ENCODE measurements at places on chromosomes 1 and 21.

GRCh38 chr1:78676993-78677392 lies 27.4 kb downstream of the IFI44 start:
- DNase-seq: no peak

GRCh38 chr21:22993822-22994574 lies 1995.8 kb downstream of the NCAM2 start:
- no peak for DNase-seq

- no peak for DNase-seq
Observed at GRCh38 chr1:216820345-216820744, 97.1 kb upstream of the ESRRG start.

- peak; percentile 56 for DNase-seq
Observed at GRCh38 chr1:42551180-42551579, 88.1 kb downstream of the CCDC30 start.

DNA sequence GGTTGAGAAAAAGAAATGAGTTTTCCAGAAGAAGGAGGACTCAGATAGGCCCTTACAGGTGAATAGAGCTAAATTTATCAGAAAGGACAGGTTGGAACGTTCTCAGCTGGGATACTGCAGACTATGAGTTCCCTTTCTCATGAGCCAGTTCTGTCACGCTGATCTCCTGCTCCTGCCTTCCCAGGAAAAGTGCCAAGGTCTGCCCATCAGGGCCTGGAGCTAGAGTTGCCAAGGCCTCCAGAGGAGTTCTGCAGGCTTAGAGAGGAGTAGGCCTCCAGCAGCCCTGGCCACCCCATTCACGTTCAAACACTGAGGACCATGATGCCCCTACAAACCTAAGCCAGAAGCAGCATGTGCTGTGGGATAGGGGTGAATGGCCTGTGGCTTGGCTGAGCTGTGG lies 126.8 kb upstream of the TNR start:
- DNase-seq: no peak

- DNase-seq: peak; percentile 55
Observed at GRCh38 chr1:147736883-147737282, 23.5 kb downstream of the GJA5 start.

DNA sequence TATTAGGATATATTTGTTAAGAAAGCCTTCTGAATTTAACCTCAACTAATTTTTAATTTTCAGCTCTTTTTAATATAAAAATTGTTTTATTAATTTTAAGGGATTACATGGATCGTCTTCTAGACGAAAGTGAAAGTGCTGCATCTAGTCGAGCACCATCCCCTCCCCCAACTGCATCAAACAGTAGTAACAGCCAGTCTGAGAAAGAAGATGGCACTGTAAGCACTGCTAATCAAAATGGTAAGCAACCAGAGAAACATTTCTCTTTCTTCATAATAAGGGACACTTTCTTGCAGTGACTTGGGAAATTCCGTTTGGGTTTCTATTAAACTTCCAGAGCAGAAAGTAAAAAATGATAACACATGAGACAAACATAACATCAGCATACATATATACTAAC lies 56.9 kb downstream of the MIER1 start:
- peak; percentile 19 for DNase-seq

DNA sequence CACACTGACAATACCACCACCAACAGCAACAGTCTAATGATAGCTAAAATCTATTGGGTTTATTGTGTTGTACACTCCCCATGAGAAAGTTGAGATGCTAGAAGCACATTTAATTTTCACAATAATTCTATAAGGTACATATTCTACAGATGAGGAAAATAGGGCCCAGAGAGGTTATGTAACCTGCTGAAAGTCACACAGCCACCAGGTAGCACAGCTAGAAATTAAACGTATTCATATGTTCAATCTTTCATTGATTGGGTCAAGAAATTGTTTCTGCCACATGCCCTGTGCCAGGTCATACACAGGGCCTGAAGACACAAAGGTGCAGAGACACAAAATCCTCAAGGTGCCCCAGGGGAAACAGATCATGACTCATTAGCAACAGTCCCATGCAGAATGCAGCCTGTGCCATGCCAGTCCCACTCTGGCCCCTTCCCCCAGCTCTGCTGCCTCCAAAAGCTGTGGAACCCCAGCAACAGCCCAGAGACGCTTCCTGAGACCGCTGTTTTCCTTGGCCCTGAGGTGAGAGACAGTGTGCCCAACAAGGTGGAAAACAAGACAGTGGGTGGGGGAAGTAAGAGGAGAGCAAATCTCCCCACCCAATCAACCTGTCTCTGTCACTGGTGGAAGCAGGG lies 32.1 kb downstream of the GJA4 start:
- no peak for DNase-seq

- no peak for DNase-seq
Observed at GRCh38 chr1:232966663-232967062, 16.3 kb downstream of the NTPCR start.

DNA sequence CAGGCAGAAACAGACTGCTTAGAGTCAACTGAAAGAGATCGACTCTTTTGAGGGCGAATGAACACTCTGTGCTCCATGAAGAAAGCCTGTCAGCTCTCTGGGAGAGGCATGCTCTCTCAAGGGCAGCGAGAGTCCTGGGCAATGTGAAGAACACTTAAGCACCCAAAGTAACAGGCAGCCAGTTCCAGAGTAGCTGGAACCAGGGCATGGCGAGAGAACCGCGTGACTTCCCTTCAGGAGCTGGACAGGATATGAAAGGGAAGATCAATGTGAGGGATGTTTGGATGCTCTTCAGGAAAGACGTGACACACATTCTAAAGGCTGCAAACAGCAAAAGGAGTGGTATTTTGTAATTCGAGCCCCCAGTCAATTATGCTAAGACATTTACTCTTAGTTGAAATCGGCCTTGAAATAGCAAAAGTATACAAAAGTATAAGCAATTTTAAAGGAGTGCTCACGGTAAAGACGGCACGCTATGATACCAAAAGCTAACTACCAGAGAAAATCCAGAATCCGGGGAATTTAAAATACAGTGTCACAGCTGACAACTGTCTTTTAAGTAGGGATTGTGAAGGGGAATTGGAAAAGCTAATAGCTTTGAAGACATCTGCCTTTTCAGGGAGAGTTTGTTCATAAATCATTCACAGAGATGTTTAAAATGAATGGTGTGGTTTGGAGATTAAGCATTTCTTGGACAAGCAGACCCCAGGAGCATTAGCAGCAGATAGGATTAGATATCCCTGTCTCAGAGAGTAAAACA lies 20.8 kb downstream of the ADAMTS5 start:
- DNase-seq: no peak

GRCh38 chr1:21189421-21189820 lies 12.7 kb upstream of the EIF4G3 start:
- DNase-seq: no peak

DNA sequence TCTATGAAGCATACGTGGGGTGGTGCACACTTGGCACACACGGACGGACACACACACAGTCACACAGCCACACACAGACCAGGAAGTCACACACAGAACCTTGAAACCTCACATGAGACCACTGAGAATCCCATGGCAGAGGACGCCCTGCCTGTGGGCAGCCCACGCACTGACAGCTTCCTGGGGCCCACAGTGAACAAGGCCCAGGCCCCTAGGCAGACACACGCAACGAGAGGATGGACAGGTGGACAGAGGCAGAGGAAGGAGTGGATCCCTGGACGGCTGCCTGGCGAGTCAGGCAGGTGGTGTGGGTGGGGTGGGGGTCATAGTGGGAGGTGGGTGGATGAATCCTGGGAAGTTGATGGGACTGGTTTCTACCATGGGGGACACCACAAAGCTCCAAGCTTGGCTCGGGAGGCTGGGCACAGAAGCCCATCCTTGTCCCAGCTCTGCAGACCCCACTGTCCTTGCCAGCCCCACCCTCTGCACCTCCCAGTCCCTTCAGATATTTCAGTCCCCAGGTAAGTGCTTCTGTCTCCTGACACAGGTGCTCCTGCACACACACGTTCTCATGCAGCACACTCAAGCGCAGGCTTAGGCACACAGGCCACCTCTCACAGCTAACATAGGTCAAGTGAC lies 49.1 kb downstream of the WNT9A start:
- no peak for DNase-seq

DNA sequence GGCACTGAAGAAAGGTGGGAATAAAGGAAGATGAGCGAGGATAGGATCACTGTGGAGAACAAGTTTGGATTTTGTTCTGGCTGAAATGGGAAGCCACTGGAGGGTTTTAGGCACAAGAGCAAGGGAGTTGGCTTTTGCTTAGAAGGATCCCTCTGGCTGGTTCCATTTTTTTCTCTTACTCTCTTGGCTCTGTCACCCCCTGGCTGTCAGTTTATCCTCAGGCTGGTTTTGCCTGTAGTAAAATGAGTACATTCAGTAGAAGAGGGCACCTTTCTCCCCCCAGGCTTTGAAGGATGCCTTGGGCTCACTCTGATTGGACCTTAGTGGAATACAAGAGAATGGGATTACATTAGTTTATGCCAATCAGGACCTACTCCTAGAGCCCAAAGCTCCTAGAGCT lies 17.1 kb downstream of the CACHD1 start:
- no peak for DNase-seq

GRCh38 chr1:190619724-190620123 lies 142.1 kb upstream of the BRINP3 start:
- DNase-seq: no peak

- DNase-seq: no peak
Observed at GRCh38 chr1:36008546-36009197, 75.2 kb upstream of the TEKT2 start.

DNA sequence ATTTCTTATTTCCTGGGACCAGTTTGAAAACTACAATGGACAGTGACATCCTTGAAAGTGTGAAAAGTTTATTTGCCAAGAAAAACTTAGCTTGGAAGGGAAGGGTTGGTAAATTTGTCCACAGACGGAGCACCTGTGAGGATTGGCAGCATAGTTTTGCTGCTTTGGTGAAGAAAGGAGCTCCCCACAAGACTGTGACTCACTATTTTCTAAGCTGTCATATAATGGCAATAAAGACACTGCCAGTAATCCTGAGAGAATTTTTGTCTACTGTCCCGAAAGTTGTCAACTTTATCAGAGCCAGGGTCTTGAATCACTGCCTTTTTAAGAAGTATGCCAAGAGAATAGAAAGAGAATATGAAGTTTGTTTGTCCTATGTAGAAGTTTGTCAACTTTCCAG lies 230.8 kb downstream of the NEGR1 start:
- no peak for DNase-seq

- DNase-seq: no peak
Observed at GRCh38 chr1:53323316-53323715, 4.6 kb downstream of the LRP8 start.

DNA sequence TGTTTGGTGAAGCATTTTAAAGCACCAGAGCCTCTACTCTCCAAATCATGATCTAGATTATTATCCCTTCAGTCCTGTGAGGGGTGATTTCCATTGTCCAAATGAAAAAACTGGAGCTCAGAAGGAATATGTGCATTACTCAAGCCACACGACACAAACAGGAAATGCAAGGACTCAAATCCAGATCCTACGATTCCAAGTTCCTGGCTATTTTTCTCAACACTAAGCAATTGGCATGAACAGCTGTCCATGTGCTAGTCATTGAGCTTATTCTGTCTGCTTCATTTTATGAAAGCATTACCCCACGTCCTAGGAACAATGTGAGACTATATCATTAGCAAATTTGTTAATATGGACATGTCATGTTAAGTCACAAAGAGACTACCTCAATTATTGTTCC lies 273.1 kb upstream of the LYPLAL1 start:
- DNase-seq: no peak

DNA sequence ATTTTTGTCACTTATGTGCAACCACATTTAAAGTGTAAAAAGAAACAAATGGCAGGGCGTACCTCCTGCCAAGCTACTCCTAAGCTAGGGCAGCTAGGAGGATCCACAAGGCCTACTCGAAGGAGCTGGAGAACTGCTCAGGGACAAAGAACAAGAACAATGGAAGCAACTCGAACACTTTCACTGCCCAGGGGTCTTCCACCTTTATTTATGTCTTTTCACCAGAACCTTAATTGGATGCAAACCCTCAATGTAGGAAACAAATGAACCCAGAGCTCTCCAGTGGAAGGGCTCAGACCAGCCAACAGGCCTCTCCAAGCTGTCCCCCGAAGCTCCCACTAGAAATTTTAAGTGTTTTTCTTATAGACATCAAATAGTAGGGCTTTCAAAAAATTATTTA lies 39.9 kb downstream of the C1orf198 start:
- no peak for DNase-seq

- DNase-seq: no peak
Observed at GRCh38 chr21:30793581-30794314, 19.3 kb downstream of the KRTAP8-1 start.

- peak; percentile 37 for DNase-seq
Observed at GRCh38 chr1:246117066-246117791, 389.9 kb downstream of the SMYD3 start.

GRCh38 chr1:227317011-227317451 lies 1.3 kb downstream of the CDC42BPA start:
- no peak for DNase-seq

GRCh38 chr21:26028183-26028582 lies 142.4 kb downstream of the APP start:
- DNase-seq: no peak

GRCh38 chr1:47181955-47182675 lies 7.7 kb downstream of the PDZK1IP1 start:
- DNase-seq: no peak

DNA sequence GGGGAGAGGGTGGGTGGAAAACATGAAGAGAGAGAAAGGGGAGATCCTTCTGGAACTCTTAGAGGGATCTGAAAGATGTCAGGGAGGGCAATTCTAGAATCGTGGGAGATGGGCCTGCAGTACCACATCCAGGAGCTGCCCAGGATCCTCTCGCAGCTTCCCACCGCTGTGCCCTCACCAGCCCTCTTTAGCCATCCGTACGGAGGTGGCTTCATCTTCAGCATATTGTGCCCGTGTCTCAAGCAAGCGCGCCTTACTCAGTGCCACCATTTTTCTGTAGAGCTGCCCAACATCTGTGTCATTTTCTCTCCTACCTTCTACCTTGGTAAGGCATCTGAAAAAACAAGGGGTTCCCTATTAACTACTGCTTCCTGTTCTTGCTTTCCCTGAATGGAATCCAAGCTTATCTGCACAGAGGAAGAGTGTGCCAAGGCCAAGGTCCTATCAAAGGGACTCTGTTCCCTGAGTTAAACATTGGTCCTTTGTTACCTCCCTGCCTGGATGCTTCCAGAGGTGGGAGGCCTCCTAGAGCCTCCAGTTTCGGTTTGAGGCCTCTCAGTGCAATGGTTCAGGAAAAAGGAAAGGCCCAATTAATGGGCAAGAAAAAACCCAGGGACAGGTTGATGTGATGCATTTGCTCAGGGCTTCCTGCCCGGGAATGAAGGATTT lies 23.2 kb downstream of the C1orf116 start:
- no peak for DNase-seq

GRCh38 chr21:44442266-44443125 lies 12.8 kb upstream of the LRRC3 start:
- DNase-seq: no peak

DNA sequence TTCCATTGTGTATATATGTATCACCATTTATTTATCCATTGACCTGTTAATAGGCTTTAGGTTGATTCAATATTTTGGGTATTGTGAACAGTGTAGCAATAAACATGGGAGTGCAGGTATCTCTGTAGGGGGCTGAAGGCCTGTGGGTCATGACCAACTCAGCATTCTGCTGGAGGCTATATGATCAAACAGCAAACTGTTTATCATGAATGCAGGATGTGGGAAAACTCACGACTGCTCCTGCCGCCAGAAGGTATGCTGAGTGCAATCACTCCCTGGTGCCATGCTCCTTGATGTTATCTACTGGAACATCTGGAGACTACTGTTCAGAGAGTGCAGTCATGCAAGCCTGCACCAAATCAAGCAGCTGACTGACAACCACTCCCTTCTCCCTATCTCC lies 275.2 kb downstream of the COL11A1 start:
- DNase-seq: no peak

Measured in suppressor macrophage treated with lipopolysaccharide for 4 hours (primary cell).